ENCODE measurements at places on chromosomes 3 and 15.

GRCh38 chr15:40918146-40918798 is 10.9 kb upstream of the DLL4 start:
- no peak for DNase-seq

DNA sequence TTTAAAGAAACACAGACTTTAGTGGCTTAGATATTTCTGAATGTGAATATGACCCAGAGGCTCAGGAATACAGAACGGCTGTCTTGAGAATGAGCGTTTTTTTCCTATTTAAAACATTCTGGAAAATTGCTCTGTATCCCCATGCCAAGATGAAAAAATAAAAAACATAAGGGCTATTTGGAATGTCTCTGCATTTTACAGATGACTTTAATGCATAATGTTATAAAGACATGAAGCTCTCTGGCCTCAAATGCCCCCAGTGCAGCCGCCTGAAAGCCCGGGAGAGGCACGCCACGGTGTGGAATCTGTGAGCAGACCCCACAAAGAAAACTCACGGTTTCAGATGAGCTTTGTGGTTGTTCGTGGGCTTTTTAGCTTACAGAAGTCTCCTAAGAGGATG is 322.5 kb upstream of the ICE2 start:
- no peak for DNase-seq

DNA sequence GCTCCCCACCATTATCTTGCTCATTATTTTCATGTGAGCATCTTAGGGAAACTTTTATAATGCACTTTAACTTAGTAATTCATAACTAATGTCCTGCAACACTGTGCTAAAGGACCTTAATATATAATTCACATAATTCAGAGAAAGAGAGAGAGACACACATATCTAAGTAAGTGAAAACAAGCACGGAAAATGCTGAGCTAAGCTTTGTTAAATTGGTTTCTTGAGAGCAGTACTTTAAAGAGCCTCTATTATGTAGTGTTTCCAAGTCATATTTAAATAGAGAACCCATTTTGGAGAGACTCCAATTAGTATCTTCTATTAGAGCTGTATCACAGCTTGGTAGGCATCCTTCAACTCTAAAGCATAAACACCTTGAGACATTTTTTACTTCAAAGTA is 354.1 kb upstream of the SOX14 start:
- DNase-seq: no peak

- DNase-seq: no peak
Measured at GRCh38 chr15:60376677-60377095, 21.1 kb downstream of the ANXA2 start.

DNA sequence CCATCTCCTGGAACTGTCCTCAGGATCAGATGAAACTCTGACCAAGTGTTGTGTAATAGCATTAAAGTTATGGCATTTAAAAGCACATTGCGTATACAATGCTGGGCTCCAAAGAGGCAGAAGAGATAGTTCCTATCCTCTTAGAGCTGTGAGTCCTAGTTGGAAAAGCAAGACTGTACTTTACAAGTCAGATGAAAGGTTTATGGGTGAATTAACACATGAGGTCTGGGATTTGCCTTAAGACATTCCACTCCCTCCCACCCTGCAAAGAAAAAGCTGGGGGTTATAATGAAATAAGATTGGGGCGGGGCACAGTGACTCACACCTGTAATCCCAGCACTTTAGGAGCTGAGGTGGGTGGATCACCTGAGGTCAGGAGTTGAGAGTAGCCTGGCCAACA is 35.6 kb downstream of the SNAPC5 start:
- no peak for DNase-seq

DNA sequence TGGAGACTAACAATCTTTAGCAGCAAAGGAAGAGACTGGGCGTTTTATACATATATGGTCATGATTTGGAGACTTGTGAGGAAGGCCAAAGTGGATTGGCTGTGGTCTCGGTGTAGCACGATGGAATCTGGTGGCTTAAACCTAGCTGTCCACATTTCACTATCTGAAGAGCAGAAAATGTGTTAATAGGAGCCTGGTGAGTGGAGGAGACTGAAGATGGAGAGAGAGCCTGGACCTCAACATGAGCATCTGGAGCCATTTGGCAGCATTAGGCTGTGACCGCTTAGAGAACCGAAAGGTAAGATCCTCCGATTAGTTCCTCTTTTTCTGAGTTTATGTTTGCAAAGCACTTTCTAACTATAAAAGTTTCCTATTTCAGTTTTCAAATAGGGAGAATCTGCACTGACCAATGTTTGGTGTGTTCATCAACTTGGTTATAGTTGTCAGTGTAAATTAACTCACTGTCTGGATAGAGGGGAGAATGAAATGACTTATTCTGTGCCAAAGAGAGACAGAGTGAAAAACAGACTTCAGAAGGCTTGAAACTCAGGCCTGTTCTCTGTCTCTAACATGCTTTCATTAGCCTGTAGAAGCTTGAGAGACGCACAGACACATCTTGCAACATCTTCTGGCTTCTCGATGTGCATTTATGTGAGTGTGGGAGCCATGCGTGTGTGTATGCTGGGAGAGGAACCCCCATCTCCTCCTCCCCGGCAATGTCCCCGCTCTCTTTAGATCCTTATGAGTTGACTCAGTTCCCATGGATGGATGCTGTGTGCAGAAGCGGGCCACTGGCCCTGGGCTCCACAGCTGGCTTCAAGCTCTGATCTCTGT is 244.7 kb upstream of the TBL1XR1 start:
- DNase-seq: no peak

DNA sequence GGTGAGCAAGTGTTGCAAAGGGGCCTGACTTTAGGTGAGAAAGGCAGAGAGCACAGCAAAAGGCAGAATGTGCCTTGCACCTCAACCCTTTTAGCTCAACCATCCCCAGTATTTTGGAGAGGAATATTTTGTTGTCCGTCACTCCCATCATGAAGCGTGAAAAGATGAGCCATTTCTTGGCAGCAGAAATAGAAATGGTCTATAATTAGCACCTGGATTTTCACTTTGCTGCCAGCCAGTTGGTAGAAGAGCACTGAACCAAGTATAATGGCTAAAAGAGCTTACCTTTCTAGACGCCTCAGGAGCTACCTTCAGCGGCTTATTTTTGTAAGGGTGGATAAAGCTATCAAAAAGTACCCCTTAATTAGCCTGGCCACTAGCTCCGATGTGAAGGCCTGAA is 406.7 kb downstream of the OCA2 start:
- no peak for DNase-seq

DNA sequence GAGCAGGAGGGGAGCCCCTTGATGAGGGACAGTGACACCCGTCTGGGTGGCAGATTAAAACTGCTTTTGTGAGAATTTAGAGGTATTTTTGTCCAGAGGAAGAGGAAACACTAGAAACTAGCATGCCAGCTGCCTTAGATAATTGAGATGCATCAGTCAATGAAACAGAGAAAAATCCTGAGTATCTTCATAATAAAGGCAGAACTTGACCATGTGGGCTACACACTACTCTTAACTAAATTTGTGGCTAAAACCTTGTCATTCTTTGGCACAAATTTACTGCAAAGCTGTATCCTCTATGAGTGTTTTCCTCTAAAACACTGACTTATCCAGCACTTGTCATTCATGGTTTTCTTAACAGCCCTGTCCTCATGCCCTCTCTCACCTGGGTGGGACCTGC is 259.7 kb upstream of the TPM1 start:
- DNase-seq: no peak

DNA sequence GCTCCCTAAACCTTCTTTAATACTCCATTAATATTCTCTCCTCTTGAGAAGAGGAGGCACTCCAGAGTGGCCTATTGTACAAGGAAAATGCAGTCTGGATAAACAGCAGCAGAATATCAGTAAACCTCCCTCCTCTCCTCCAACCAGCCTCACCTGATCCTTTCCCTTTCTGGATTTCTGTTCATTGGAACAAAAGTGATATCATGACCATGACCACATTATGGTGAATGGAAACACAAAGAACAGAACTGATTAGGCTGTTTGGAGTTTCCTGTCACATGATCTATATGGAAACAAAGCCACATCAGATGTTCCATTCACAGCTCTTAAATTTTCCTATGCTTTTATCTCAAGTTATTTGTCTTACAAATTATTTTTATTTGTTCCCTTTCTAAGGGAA is 14.6 kb downstream of the C2CD4B start:
- no peak for DNase-seq

GRCh38 chr3:11238060-11238459 is 34.1 kb upstream of the ATG7 start:
- DNase-seq: no peak

DNA sequence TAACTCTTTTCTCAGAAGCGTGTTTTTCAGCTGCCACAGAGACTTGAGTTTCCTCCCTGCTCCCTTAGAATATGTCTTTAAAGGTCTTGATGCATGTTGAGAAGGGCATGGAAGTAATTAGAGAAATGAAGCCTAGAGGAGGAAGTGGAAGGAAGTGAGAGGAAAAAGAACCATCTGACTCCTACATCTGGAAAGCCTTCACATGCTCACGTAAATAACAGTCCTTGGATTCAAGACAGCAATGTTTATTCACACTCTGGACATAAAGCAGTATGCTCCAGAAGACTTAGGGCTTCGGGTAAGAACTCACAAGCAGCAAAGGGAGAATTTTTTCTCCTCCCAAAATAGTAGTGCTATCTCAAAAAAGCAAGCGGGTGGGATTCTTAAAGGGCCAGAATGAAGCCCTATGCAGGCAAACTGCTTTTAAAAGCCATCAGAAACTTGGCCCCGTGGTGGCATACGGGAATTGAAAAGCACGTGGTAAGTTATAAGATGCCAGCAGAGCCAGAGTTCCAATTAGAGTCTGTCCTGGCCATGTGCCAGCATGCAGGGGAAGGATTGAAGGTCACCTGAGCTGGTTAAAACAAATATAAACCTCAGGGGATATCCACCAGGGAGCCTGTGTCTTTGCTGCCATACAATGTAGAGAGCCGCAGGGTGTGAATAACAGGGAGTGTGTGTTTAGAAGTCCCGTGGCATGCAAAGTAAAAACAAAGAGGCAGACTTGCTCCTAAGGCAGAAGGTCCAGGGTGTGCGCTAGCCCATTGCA is 380.8 kb upstream of the NDN start:
- DNase-seq: no peak

- no peak for DNase-seq
Measured at GRCh38 chr15:88066636-88067330, 189.8 kb downstream of the NTRK3 start.

DNA sequence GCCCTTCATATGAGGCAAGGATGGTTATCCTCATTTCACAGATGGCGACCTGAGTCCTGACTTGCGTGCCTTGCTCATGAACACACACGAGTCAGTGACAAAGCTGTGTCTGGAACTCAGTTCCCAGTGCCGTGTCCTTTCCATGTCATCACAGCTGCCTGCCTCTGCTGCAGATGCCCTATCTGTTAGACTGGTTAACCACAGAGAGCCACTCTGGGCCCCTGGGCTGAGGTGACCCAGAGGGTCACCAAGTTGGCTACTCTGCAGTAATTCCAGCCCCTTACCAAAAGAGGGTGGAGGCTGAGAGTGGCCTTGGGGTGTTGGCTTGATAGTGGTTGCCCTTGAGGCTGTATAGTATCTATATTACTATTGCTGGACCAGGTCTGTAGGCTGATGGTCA is 41.0 kb downstream of the RAB11A start:
- no peak for DNase-seq

DNA sequence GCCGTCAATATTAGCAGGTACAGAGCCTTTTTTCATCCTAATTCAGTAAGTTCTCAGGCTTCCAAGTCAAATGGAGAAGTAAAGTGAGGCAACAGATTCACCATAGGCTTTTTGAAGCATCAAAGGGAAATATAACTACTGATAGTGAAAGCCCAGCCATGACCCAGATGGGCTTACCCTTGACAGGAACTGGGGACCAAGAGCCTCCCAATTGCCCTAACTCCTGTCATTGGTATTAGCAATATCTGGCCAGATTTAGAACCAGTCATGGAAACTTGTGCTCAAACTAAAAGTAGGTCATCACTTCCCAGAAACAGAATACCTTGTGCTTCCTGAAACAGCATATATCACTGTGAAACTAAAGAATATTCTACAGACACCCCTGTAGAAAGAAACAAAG is 33.0 kb downstream of the NME9 start:
- DNase-seq: no peak

GRCh38 chr3:9435316-9435715 is 37.9 kb downstream of the SETD5 start:
- no peak for DNase-seq

- DNase-seq: no peak
Measured at GRCh38 chr15:29050870-29051269, 165.1 kb downstream of the APBA2 start.

DNA sequence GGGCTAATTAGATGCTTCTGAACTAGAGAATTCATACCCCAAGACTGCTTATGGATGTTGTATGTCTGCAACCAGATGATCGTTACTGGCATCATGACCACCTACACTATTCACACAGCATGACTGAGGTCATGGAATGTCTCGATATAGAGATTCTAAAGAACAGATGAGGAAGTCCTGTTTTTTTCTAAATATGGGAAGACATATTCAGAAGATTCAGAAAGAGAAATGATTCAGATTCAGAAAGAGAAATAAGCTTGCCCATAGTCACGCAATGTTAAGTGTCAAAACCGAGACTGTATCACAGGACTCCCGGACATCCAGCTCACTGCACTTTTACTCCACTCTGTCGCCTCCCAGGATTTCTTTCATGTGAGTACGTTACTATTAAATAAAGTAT is 136.2 kb downstream of the TPRG1 start:
- DNase-seq: no peak
